ENCODE measurements at places on chromosomes 5 and 9.

DNA sequence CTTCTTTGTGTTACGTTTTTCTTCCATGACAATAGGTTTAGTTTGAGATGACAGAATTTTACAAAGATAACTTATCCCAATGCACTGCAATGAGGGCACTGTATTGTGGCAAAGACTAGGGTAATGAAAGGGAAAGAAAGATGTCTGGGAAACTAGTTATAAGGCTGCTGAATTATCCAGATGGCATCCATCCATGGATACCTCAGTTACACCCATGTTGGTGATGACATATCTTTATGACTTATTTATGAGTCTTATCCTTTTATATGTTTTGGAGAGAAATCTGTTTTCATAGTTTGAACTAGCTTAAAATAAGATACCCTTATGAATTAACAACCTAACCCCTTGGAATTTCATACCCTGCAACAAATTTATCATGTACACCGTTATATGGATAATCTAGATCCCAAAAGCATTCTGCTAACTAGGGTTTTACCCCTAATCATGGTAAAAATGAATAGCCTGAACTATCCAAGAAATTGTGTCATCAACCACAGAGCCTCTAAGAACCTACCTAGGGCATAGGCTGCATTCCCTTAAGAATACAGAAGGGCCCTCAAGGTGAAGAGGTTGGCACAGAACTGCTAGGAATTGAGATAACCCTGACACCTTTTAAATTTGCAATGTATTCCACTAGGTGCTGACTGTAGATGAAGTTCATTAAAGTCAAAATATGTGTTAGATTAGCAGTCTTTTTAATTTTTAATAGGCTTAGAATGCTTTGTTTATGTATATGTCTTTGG lies 49.5 kb upstream of the RORB start:
- DNase-seq = no peak

GRCh38 chr9:109101202-109101595 lies 18.5 kb downstream of the TMEM245 start:
- no peak for DNase-seq

DNA sequence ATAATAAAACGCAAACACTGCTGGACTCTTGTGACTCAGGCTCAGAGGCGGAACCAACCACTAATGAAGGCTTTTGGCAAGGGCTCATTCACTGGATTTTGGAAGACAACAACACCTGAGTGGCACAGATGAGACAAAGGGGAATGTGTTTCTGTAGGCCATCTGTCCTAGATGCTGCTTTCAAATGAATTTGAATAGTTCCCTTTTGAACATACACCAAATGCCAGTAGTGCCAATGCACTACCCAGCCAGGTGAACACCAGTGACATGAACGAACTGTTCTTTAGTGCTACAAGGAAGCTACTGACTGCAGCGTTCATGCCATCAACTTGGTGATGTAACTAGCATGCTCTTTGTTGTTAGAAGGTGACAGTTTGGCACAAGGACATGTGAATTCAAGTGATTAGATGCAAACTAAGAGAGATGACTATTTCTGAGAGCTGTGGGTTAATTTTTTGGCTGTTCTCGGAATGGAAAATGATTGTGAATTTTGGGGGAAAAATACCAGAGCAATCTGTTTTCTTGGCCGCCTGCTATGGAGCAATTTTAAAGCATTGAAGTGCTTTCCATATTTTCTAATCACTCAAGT lies 173.7 kb downstream of the SLC24A2 start:
- no peak for DNase-seq

DNA sequence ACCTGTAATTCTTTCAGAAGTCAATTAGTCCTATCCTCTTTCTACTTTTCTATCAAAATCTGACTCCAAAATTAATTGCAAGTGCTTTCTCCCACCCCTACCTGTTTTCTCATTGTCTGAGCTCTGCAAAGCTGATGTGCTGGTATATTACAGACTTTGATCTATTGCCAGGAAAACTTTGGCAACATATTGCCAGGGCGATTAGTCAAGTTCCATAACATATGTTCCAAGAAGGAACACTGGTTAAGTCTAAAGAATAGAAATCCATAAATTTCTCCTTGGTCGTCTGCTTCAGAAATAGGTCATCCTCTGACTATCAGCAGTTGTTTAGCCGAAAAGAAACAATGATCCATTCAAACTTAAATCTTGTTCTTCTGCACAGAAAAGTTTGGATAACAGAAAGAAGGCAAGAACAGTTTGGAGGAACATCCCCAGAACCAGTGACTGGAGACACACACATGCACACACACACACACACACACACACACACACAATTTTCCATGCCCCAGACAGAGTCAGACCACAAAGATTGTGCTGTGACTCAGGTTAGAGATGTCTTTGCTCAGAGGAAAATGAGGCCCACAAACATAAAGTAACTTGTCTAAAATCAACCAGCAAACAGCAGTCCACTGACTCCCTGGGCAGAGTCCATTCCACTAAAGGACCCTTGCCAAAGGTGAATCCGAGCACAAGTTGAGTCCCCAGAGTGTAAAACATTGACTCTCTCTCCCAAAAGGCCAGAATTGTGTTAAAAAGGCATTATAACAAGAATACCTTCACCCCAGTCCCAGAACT lies 202.1 kb downstream of the DEPDC1B start:
- no peak for DNase-seq

GRCh38 chr9:37290366-37290939 lies 132.0 kb upstream of the GRHPR start:
- no peak for DNase-seq

DNA sequence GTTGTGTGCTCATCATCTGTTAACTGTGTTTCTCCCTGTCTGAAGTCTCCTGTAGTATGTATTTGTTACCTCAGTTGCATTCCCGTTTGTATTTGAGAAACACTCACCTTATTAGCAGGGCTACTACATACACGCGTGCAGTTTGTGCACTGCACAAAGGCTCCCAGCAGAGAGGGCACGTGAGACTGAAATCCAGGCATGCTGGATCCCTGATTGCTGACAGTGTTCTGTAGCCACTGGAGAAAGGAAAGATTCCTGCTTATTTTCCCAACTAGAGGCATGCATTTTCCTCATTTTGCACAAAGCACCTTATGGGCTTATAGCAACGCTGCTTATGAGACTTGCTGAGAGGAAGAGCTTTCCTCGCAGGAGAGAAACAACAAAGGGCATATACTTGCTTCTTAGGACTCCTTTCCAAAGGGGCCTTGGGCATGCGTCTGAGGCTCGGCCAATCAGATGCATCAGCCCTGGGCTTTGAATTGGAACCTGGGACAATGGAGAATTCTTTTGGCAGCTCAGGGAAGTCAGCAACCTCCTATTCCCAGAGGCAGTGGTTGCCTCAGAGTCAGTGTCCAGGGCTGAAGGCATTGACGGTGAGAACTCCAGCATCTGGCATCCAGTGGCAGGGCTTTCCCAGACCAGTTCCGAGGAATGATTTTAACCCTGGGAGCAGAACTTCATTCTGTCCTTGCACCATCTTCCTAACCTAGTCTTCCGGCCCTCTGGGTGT lies 9.9 kb upstream of the MEGF10 start:
- no peak for DNase-seq

- no peak for DNase-seq
These were observed 26.3 kb downstream of the NR3C1 start for GRCh38 chr5:143376911-143377813.

GRCh38 chr9:21002040-21002439 lies 29.4 kb downstream of the HACD4 start:
- DNase-seq = no peak

- no peak for DNase-seq
These were observed 73.1 kb downstream of the STK10 start for GRCh38 chr5:172114875-172115422.

DNA sequence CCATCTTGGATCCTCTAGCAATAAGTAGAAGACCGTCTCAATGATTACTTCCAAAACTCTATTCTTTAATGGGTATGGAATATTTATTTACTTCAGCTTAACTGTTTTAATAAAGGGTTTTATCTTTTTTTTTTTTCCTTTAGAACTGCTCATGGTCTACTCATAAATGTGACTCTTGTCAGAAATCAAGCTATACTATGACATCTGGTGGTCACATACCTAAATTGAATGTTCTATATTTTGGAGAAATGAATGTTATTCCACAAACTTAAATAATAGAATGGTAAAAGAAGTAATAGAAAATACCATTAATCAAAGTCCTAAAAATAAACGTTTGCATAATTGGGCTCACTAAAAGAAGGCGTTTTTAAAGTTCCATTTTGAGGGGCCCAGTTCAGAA lies 131.2 kb upstream of the PLCXD3 start:
- DNase-seq = no peak

- DNase-seq = no peak
These were observed 11.2 kb downstream of the PLAA start for GRCh38 chr9:26935847-26936246.

DNA sequence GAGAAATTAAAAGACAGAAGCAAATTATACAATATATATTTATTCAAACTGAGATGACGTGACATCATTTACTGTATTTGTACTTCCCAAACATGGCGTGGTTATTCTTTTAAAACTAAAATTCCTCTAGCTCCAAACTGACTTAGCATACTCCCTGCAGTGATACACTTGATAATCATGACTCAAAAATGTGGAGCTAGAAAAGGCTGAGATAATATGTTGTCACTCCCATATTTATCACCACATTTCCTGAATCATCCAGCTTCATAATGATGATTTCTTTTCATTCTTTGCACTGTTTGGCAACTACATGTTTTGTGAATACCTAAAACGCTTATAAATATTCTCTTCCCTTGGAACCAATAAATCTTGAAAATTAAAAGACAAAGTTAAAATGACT lies 341.0 kb downstream of the EBF1 start:
- DNase-seq = no peak

DNA sequence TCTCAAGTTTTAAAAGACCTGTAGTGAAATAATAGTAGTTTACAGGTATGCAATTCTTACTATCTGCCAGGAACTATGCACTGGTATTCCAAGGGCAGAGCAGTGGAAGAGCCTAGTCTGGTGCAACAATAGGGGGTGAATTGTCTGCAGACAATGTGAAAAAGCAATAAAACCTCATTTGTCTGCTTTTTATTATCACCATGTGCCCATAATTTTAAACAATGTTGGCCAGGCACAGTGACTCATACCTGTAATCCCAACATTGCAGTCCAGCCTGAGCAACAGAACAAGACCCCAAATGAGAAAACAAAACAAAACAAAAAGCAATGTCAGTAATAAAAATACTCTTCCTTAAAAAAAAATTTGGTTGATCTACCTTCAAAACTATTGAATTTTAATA lies 12.2 kb upstream of the SLC44A1 start:
- no peak for DNase-seq

DNA sequence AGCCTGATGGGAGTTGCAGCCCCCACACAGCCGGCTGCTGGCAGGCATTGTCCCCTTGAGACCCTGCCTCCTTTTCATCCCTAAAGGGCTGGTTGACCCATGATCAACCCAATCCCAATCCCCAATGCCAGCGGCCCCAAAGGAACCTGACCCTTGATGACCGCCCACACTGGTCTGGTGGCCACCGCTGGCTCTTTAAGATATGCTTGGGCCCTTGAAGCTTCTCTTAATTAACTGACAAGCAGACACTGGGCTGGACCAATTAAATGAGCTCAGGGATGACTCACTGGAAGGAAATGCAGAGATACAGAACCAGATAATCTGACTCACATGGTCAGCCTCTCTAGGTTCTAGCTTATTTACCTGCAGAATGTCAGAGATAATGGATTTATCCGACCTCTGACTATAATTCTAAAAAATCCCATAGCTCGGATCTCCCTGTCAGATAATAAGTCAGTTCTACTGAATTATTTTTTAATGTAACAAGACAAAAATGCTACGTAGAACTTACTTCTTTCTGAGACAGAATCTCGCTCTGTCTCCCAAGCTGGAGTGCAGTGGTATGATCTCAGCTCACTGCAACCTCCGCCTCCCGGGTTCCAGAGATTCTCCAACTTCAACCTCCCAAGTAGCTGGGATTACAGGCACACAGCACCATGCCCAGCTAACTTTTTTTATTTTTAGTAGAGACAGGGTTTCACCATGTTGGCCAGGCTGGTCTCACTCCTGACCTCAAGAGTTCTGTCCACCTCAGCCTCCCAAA lies 11.1 kb upstream of the MLANA start:
- no peak for DNase-seq

- no peak for DNase-seq
These were observed 1.3 kb downstream of the SMAD5 start for GRCh38 chr5:136133922-136134379.

DNA sequence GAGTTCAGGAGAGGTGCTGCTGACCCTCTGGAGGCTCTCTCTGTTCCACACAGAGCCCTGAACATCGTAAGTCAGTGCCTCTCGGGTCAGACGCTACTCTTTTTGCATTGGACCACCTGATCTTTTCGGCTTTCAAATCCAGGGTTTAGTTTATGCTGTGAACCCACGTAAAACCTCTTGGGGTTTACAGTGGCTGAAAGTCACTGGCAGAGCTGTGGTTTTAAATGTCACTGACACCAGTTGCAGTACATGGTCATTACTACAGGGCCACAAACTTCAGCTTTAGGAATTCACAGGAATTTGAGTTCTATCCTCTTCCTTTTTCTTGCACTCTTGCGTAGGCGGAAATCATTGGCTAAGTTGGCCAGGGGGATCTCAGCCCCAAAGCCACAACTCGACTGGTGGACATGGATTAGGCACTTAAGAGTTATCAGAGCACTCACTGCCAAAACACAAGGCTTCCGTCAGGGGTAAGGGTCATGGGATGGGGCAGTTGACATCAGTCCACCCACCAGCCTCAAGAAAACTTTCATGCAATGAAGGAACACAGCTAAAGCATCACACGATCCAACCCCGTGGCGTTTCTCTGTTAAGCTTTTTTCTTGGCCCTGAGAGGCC lies 76.9 kb downstream of the SFXN1 start:
- no peak for DNase-seq

DNA sequence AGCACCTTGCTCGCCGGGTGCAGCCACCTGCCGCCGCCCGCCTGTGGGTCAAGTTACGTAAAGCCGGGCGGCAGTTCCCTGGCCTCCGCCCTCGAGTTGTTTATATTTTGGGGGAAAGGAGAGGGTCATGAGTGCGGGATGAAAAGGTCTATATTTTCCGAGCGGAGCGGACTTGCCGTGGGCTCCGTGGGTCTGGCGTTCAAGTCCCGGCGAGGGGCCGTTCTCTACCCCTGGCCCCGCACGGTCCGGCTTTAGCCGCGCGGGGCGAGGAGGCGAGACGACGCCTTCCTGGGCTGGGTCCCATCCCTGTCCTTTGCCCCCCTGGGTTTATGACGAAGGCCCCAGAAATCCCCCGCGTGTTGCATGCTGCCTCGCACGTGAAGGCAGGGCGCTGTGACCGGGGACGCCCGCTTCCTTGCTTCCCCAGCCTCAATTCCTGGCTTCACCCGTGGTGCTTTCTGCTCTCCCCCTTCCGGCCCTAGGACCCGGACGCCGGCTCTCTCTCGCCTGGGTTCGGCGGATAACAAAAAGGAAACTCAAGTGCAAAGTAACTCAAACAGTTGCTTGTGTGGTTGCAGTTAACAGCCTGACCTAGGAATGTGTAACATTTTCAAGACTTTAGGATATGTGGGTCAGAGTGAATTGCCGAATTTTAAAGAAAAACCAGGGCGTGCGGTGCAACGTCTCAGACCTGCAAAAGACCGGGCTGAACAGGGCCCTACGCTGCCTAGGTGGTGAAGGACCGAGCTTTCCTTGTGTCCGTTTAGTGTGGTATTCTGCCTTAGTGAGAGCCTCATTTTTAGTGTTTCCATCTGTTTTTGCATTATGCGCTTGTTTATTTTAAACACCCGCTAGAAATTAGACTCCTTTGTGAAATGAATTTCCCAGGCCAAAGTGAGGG lies 810 bp downstream of the VPS13A start:
- DNase-seq = peak; percentile 58

Measured in left renal cortex interstitium (tissue), 4 donors.